ENCODE measurements at places on chromosomes 7 and 10. TPM values are rescaled to one million over a fixed set of nuclear protein-coding genes. Genes with fewer than 3 reads are reported as not detected.

The NXPH1 gene
- 0.06 TPM for polyA plus RNA-seq

GRCh38 chr7:22677680-22678079, 49.3 kb upstream of the IL6 start:
- DNase-seq, result no peak

GRCh38 chr7:151824373-151824933, 52.5 kb downstream of the PRKAG2 start:
- no peak for DNase-seq

GRCh38 chr10:105192861-105193260, 551.8 kb downstream of the SORCS3 start:
- no peak for DNase-seq

Measured in renal cortex interstitium (tissue), 15 donors.